ENCODE measurements at places on chromosomes 3 and 15.

DNA sequence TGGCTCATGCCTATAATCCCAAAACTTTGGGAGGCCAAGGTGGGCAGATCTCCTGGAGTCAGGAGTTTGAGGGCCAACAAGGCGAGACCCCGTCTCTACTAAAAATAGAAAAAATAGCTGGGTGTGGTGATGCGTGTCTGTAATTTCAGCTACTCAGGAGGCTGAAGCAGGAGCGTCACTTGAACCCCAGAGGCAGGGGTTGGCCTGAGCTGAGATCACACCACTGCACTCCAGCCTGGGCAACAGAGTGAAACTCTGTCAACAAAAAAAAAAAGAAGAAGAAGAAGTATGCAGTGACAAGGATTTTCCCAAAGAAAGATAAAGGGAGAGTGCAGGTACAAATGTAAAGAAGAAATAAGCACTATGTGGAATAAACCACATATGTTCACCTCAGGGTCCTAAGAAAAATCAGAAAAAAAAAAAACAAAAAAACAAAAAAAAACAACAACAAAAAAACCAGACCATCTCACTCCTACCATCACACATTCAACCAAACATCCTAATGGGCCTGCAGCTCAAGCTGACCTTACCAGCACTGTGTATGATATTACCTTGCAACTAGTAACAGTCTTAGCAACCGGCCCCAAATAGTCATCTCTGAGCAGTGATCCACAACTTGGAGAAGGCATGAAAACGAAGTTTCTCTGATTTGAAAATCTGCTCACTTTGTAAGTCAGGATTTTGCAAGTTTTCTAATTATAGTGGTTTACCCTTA lies 296.7 kb upstream of the PROK2 start:
- DNase-seq = no peak

DNA sequence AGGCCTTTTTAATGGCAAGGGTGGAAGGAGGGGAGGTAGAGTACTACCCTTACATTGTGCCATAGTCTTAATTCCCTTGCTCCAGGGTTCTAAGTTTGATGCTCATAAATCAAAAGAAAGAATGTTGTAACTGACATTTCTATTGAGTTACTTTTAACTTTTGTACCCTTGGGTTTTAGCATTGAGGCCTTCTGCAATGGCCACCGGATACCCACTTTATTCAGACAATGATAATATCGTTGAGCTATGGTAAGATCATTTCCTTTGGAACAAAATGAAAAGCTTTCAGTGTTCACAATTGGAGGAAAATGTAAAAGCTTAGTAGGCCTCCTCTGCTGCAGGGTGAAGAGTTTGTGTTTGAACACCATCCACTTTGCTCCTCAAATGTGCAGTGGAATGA lies 16.8 kb downstream of the CGNL1 start:
- no peak for DNase-seq

GRCh38 chr3:122416966-122417365 lies 1.1 kb upstream of the WDR5B start:
- no peak for DNase-seq

DNA sequence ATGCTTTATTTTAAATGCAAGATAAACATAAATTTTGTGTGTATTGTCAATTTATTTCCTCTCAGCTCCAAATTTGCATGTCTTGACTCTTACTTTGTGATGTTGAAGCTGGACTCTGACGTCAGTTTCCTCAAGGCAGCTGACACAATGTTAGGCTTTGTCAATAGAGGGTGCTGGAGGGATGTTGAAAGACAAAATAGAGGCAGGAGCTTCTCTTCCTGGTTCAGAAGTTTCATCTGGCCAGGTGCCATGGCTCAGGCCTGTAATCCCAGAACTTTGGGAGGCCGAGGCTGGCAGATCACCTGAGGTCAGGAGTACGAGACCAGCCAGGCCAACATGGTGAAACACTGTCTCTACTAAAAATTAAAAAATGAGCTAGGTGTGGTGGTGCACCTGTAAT lies 408.6 kb downstream of the GBE1 start:
- no peak for DNase-seq

DNA sequence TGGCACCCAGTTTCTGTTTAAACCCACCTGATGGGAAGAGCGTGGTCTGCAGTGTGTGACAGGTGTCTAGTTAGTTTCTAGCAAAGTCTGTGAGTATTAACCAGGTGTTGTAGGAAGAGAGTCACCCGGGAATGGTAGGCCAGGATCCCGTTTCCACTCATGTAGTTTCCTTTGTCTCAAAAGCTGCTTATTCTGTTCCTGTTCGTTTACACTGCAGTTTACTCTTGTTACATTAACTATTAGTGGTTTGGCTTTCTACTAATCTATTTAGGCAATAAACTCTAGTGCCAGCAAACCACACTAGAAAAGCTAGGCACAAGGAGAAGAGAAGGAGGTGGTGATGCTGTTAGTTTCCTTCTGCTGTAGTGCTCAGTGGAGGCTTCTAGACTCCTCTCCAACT lies 32.7 kb downstream of the WDR76 start:
- no peak for DNase-seq

- no peak for DNase-seq
Measured at GRCh38 chr15:31954374-31955172, 75.7 kb upstream of the CHRNA7 start.

DNA sequence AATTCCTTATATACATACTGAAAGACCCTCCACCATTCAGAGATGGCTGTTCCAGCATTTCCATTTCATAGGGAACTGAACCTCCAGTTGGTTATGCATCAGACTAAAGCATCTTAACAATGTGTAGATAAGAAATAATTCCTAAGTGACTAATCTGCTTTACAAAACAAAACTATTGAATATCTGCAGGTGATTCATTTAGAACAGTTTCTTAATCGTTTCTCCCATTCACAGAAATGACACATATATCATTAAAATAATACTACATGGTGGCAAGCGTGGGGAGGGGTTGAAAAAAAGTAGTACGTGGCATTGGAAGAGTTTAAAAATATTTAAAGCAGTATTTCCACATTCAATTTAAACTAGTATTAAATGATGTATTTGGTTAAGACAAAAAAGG lies 19.5 kb downstream of the COPS2 start:
- no peak for DNase-seq

- DNase-seq = no peak
Measured at GRCh38 chr3:108001457-108001856, 89.4 kb downstream of the CD47 start.

DNA sequence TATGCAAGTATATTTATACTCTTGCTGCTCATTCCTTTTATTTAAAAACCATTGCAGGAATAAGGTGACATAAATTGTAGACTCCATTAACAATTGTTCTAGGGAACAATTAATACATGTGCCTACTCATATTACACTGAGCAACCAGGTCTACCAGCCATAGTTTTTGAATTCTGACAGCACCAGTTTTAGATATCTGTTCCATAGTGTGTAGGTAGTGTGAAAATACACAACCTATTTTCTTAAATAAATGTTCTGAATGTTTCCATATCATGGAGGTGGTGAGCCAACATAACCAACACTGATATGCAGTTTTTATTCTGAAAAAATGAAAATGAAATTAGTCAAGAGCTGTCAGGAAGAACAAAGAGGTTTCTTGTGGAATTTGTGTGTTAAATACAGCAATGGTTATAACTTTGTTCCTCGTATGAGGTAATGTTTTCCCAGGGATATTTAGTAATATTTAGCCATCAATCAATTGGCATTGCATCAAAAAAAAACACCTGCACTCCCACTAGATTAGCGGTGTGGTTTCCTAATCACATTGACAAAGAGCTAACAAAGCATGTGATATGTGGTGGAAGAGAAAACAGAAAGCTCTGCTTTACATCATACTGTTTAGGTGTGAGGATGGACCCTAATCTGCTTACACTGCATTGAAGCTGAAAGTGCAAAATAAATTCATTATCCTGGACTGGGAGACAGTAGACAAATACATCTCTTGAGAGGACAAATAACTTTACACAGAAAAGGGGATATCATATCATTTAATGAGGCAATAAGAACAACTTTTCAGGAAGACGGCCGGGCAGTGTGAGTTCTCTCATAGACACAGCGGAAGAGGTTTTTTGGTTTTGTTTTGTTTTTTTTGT lies 369.5 kb upstream of the THBS1 start:
- DNase-seq = no peak

- DNase-seq = no peak
Measured at GRCh38 chr3:133276594-133276993, 123.3 kb upstream of the BFSP2 start.

DNA sequence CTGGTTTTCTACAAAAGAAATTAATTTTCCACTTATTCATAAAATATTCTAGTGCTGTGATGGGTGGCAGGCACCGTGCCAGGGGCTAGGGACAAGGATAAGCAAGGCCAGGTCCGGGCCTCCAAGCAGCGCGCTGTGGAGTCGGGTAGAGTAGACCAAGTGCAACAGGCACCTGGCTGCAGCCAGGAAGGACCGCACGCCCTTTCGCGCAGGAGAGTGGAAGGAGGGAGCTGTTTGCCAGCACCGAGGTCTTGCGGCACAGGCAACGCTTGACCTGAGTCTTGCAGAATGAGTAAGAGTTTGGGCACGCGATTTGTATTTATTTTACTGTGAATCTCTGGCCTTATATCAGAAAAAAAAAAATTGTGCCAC lies at the start of gene CASR:
CASR (plus strand) TSS at position 148 of the 372 bp plus-strand sequence. CDS start 70,522 bp downstream, outside the sequence.
- DNase-seq = no peak

DNA sequence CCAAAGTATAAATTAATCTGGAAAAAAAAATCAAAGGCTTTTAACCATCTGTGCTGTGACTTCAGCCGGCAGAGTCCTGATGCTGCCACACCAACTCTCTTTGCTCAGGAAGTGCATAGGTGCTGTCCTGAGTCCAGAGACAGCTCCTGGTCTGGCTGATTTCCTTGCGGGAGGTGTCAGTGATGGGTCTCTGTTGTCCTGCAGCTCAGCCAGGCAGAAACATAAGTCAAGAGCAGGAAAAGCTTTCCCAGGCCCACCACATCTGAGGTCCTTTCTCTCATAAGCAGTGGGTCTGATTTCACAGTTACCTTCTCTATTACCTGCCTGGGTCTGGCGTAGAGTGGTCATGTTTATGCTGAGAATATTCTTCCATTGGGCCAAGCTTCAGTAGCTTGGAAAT lies 19.4 kb downstream of the CHST2 start:
- no peak for DNase-seq

DNA sequence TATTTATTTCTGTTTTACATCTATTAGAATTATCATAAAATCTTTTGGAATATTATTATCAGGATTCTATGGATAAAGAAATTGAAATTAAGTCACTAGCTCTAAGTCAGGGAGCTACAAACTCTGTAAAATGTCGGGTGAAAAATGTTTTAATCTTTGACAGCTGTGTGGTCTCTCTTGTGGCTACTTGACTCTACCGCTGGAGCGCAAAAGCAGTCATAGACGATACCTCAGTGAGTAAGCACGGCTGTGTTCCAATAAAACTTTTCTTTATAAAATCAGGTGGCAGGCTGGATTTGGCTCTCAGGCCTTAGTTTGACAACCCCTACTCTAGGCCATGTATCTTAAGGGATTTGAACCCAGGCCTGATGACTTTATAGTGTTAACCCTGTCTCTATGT lies 88.5 kb upstream of the PFN2 start:
- DNase-seq = no peak

- DNase-seq = no peak
Measured at GRCh38 chr3:45145223-45145622, 955 bp downstream of the CDCP1 start.

DNA sequence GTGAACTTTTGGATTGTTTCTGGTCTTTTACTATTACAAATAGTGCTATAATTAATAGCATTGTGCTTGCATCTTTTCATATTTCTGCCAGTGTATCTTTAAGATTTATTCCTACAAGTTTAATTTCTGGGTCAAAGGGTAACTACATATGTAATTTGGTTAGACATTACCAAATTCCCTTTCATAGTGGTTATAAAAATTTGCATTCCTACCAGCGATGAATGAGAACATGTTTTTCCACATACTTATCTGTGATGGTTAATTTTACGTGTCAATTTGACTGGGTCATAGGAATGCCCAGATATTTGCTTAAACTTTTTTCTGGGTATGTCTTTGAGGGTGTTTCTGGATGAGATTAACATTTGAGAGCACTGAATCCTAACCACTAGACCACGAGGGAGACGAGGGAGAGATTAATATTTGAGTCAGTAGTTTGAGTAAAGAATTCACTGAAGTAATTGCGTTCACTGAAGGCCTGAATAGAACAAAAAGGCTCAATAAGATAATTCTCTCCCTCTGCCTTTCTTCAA lies 132.3 kb upstream of the NEO1 start:
- DNase-seq = no peak

All from activated naive CD4-positive, alpha-beta T cell treated with anti-CD3 and anti-CD28 coated beads, Interleukin-2, amount 50 U/mL, for 16 hours (primary cell).